Stimulated activated naive CD8-positive, alpha-beta T cell treated with anti-CD3 and anti-CD28 coated beads, Interleukin-15, amount 100 ng/mL, for 72 hours (primary cell): ENCODE measurements at places on chromosomes 3 and 15.

GRCh38 chr3:139756529-139757103 is 78.8 kb upstream of the NMNAT3 start:
- no peak for DNase-seq

DNA sequence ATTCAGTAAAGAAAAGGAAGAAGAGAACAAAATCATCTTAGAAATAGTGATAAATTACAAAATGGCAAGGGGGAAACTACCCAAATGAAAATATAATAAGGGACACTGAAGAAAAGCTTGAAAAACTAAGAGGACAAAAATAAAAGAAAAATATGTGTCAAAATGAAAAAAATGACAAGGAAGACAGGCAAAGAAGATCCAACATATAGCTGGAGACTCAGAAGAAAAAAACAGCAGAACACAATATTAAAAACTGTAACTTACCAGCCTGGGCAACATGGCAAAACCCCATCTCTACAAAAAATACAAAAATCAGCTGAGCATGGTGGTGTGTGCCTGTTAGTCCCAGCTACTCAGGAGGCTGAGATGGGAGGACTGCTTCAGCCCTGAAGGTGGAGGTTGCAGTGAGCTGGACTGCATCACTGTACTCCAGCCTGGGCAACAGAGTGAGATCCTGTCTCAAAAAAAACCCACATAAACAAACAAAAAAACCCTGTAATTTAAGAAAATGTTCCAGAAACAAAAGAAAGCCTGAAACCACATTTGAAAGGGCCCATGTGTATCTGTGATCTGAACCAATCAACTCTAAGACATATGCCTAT is 93.2 kb downstream of the ANO10 start:
- DNase-seq: no peak

- no peak for DNase-seq
Measured at GRCh38 chr15:44096596-44096995, 98.5 kb downstream of the FRMD5 start.

GRCh38 chr3:189071446-189071845 is 100.3 kb upstream of the TPRG1 start:
- peak; percentile 21 for DNase-seq

GRCh38 chr3:115099986-115100571 is 47.0 kb downstream of the ZBTB20 start:
- peak; percentile 12 for DNase-seq

DNA sequence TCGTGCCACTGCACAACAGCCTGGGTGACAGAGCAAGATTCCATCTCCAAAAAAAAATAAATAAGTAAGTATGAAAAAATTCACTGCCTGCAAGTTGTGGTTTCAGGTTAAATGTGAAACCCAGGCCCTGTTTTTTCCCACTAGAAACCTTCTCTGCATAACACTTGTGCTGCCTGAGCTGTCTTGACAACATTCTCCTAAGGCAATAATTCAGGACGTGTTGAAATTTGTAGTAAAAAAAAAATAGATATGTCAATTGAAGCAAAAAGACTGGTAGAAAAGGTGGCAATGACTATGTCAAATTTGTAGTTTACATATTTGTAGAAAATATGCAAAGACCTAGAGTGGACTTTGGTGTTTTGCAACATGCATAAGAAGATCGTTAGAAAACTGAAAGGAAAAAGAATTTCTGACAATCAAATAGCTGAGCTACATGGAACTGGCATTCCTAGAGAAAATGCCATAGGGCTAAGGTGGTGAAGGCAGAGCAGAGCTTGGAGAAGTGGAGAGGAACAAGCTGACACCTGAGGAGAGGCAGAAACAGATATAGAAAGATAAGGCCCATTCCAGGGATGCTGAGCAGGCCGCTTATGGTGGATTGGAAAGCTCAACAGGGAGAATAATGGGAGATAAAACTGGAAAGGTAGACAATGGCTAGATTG is 150.2 kb downstream of the PLCH1 start:
- no peak for DNase-seq

- no peak for DNase-seq
Measured at GRCh38 chr3:134597390-134597970, 53.3 kb downstream of the KY start.

DNA sequence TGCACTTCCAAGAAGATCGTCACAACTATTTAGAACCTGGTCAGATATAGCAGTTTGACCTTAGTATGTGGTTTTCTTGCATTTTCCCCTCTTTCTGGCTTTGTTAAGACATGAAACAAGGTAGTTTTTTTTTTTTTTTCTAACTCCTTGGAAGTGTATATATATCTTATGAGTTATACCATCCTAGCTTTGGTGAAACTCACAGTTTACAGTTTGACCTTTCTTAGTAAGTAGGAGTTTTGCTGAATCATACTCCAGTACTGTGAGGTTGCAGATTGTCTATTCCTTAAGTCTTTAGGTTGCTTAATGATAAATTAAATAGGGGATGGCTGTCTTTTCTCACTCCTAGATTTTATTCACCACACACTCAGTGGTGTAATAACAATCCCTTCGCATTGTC is 325.0 kb downstream of the RBMS3 start:
- DNase-seq: no peak

DNA sequence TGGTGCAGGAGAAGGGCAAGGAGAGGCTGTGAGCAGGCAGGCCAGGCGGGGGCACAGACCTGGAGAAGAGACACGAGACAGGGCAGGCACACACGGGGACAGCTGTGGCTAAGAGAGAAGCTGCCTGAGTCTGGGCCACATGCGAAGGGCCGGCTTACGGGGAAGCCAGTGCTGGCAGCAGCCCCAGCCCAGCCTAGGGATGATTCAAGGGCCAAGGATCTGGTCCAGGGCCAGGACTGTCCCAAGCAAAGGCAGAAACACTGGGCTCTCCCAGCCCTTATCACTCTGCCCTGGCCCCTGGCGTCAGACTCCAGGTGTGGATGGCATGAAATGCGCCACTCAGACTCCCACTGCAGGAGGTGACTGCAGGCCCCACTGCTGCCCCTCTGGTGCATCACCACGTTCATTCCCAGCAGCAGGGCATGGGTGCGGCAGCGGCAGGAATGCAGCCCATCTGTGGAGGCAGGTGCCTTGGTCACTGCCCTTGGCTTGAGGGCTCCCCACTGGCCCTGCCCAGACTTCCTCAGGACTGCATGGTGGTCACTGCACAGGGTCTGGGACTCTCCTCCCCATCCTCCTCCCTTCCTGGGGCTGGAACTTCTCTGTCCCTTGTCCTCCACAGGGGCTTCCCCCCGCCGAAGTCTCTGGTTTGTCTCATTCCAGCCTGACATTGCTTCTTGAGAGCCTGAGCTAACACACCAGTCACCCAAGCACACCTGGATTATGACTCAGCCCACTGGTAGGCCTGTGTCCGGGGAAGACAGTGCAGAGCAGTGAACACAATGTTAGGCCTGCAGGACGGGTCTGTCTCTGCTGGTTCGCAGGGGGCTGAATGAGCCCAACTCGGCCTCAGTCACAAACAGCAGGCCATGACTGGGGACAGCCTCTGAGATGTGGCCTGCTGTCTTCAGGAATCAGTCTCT is 69.3 kb downstream of the TBC1D2B start:
- no peak for DNase-seq

- no peak for DNase-seq
Measured at GRCh38 chr15:80654299-80654698, 40.8 kb upstream of the ABHD17C start.

- no peak for DNase-seq
Measured at GRCh38 chr15:98035134-98035533, 74.6 kb downstream of the ARRDC4 start.

DNA sequence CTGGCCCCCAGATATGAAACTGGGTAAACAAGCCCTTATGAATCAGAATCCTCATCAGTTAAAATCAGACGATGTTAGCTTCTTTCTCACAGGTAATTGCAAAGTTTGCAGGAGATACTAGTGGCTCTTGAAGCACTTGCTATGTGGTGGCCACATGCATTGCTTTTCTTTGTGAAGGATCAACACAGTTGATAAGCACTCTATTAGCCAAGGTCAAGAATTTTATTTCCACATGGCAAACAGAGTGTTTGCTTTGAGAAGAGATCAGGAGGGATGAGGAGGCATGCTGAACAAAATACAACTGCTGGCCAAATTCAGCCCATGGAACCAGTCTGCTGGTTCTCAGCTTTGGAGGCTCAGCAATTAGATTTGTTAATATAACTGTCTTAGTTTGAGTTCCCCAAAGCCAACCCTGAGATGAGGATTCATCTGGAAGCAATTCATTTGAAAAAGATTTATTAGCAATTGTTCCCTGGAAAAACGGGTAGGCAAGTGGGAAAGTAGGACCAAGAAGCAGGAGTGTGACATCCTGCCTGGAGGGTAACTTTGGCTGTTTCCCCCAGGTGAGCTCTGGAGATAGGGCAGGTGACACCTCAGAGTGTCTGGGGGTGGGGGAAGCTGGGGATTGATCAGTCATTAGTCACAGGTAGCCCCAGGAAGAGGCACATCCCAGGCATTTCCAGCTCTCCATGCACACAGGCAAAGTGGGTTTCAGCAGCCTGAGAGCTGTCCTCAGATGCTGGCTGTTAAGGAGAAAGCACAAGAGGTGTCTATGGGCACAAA is 180.3 kb downstream of the ABHD5 start:
- no peak for DNase-seq

- no peak for DNase-seq
Measured at GRCh38 chr3:58572013-58572633, 5.1 kb downstream of the FAM107A start.

DNA sequence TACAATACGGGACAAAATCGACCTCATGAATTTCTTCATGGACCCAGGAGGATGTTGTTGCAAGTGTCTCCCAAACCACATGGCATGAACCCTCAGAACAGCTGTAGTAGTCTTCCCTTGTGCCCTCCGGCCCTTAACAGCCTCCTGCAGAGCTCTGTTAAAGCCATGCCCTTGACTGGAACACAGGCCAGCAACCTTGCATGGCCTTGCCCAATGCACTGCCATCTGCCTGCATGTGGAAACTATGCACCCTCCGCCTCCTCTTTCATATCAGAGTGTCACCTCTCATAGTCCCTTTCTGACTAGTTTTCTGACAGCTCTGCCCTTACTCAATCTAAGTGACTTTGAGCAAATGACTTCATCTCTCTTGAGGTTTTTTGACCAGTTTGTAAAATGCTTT is 39.4 kb upstream of the TRIM71 start:
- DNase-seq: no peak

DNA sequence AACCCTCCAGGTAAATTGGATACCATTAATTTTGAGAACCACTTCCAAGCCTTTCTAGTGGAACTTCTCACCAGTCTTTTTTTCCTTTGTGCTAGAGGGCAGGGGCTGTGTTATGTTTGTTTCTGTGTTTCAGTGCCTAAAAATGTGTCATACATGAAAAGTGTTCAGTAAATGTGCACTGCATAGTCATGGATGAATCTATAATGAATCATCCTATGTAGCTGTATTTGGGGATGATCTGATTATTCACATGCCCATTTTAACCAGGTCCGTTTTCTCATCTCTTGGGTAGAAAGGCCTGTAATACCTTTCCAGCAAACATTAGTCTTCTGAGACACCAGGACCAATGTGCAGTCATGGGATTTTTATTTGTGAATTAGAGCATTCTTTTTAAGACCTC is 583.0 kb upstream of the GOLIM4 start:
- DNase-seq: no peak

- no peak for DNase-seq
Measured at GRCh38 chr3:136642711-136643110, 109.5 kb downstream of the STAG1 start.

DNA sequence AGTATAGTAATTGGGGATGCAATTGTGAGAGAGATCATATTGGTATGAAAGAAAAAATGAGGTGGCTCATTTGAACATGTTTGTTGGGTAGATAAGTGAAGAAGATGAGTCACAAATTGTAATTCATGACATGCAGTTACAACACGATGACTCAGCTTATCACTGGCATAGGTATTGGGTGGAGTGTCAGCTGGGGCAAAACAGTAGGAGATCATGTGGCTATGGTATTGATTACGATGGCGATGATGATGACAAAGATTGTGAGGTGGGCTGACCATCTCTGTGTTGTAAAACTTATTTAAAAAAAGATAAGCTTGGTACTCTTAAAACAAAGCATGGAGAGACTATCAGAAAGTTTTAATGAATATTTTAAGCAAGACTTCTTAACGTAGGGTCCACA is 11.6 kb upstream of the DPH6 start:
- no peak for DNase-seq

DNA sequence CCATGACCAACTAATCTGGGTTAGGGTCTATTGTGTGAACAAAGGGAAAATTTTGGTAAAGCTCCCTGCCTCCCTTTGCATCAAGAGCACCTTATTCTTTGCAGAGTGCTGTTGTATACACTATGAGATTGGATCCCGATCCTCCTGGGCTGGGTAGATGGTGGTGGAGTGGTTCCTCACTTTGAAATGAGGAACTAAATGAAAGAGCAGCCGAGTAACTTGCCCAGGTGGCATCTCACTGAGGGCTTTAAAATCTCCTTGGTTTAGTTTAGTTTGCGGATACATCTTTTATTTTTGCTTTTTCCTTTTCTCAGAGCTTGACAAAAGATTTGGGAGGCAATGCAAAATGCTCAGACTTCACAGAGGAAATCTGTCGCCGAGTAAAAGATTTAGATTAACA is 19.4 kb downstream of the IDH3A start:
- DNase-seq: no peak

GRCh38 chr3:52707585-52707984 is 1.7 kb downstream of the SPCS1 start:
- no peak for DNase-seq

DNA sequence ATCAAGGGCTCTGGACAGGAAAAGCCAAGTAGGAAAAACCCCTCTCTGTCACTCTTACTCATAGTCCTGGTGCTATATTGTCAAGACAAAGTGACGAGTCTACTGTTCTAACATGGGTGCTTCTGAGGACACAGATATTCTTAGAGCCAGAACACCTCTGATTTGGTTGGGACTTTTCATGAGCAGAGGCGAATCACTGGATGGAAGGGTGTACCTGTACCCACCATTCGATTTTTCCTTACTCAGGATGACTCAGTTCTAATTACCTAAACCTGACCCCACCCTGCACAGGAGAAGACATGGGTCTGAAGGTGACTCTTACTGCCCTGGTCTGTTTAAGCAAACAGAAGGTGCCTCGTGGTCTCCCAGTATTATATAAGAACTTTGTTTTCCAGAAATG is 58.5 kb downstream of the ABCC5 start:
- DNase-seq: no peak

GRCh38 chr3:126582311-126582710 is 23.6 kb upstream of the C3orf22 start:
- DNase-seq: no peak

- DNase-seq: no peak
Measured at GRCh38 chr3:22377421-22377820, 626.4 kb upstream of the ZNF385D start.

GRCh38 chr3:46214751-46215352 is 6.7 kb upstream of the CCR1 start:
- DNase-seq: no peak

- no peak for DNase-seq
Measured at GRCh38 chr3:165503825-165504224, 307.6 kb upstream of the SLITRK3 start.
